ENCODE measurements at places on chromosomes 4 and X.

GRCh38 chr4:1112174-1112820 is 1.1 kb downstream of the RNF212 start:
- no peak for DNase-seq

- no peak for DNase-seq
Measured at GRCh38 chr4:85823295-85823694, 348.3 kb downstream of the ARHGAP24 start.

- DNase-seq = no peak
Measured at GRCh38 chr4:24763631-24764297, 31.6 kb upstream of the SOD3 start.

DNA sequence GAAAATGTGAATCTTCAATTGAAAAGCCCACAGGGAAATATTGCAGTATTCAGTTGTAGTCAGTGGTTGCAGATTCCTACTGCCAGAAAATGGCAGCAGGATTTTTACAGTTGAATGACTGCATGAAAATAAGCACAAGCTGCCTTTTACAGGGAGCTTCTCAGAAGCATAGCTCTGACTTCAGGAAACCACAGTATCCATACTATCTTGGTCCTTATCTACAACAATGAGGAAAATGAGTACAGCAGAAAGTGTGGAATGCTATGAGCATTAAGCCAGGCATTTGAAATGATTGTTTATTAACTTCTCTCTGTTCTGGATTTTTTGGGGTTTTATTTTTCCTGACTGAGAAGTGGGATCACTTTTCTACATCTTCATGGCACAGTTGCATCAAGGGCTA is 34.6 kb upstream of the PRRG1 start:
- no peak for DNase-seq

DNA sequence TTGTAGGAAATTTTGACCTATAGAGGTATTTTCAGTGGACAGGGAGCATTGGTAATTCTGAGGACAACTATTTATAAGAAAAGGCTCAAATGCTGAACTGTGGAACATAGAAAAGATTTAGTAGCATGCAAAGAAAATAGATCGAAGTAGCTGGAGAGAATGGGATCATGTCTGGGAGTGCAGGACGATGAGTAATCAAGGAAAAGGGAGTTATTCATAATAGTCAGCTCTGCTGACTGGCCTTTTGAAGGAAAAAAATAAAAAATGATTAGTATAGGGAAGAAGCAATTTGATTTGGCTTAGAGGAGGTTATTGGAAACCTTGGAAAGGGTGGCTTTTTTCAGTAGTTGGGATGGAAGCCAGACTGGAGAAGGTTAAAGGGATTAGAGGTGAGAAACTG is 22.9 kb upstream of the ANK2 start:
- no peak for DNase-seq

- DNase-seq = no peak
Measured at GRCh38 chrX:14963447-14964236, 90.4 kb downstream of the MOSPD2 start.

All from hematopoietic multipotent progenitor cell treated with erythropoietin and hydrocortisone succinate and interleukin-3 and kit ligand, for 4 days (in vitro differentiated cells).